ENCODE measurements at places on chromosomes 7 and 10.

- DNase-seq, result no peak
Observed at GRCh38 chr10:116944911-116945310, 60.1 kb downstream of the SHTN1 start.

- DNase-seq, result no peak
Observed at GRCh38 chr7:111785076-111785475, 222.8 kb upstream of the IMMP2L start.

- no peak for DNase-seq
Observed at GRCh38 chr7:7552199-7552598, 14.5 kb upstream of the MIOS start.

GRCh38 chr7:82443036-82443546, 486 bp downstream of the CACNA2D1 start:
- DNase-seq, result peak; percentile 12

DNA sequence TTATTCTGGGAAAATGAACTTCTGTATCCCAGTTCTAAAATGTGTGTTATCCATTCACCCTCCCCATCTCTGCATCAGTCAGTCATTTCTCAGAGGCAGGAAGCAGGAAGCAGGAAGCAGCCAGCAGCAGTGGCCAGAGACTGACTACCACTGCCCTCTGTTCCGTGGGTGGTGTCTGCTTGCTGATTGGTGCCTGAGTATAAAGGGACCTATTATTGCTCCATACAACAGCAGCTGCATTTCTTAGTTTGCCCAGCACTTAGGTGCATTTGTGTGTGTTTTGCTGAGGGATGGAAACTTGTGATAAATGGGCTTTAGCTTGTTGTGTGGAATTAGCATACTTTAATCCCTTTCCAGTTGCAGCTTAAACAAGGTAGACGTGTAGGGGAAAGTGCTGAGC, 582.2 kb downstream of the SORCS1 start:
- DNase-seq, result no peak

DNA sequence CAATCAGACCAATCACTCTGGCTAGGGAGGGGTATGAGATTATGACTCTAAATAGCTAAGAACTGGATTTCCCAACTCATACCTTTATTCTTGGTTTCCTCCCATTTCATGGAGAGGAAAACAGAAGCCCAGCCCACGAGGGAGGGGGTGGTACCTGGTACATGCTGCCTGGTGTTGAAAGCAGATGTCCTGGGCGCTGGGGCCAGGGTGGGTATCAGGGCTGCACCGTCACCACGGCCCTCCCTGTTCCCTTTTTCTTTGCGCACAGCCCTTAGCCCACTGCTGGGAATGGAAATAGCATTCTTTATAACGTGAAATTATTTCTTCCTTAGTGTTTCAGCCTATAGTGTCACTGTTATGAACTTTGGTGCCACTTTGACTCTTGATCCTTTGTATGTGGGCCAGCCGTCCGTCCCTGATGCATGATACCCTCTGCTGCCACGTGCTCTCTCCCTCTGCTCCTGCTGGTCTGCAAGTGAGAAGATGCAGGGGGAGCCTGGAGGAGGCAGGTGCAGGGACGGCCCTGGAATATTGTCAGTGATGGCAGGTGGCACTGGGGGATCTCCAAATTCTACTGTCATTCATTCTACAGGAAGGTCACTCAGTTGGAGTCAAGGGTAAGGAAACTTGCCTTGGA, 158.5 kb downstream of the CDH23 start:
- DNase-seq, result no peak

DNA sequence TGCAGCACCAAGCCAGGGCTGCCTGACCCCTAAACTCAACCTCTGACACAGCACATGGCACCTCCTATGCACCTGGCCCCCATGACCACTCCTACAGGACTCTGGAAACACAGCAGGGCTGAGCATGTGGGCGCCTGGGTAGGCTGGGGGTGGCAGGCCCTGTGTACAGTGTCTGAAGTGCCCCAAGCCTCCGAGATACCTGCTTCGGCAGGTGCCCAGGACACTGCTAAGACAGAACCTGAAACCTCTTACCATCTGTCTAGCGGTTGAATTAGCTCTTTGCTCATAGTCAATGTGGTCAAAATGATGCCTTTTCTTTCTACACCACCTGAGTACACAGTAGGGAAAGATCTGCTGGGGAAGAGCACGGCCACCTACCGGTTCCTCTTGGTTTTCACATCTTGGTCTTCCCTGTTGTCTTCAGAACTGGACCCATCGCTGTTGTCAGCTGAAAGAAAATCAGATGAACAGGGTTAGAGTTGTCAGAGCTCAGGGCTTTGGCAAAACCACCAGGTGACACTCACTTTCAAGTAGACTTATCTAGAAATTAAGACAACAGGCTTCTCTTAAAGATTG, 177.4 kb downstream of the TCERG1L start:
- DNase-seq, result no peak

Data from NCI-H226 (cell line).